NCI-H1436 treated with DMSO at 0.1 percent for 48 hours (cell line): ENCODE measurements at places on chromosomes 12 and 14.
A peak's percentile ranks its signal among the peaks of the same experiment; 100 is the strongest.

- no peak for DNase-seq
Observed at GRCh38 chr14:31024010-31024480, 1.4 kb upstream of the AP4S1 start.

- DNase-seq = no peak
Observed at GRCh38 chr12:3225154-3225795, 148.1 kb downstream of the TSPAN9 start.

DNA sequence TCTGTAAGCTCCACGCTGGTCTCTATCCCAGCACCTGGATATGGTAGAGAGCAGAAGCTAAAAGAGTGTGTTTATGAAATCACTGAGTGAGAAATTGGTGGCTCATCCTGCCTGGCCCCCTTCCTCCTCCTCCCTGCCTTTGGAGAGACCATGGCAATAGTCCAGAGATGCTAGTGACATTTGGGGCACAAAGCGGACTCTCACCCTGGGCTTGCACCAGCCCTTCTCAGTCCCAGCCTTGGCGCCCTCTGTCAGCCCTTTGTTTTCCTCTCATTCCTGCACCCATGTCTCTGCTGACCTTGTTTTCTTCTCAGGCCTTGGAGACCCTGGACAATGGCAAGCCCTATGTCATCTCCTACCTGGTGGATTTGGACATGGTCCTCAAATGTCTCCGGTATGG, 18.2 kb downstream of the ALDH2 start:
- DNase-seq = no peak

DNA sequence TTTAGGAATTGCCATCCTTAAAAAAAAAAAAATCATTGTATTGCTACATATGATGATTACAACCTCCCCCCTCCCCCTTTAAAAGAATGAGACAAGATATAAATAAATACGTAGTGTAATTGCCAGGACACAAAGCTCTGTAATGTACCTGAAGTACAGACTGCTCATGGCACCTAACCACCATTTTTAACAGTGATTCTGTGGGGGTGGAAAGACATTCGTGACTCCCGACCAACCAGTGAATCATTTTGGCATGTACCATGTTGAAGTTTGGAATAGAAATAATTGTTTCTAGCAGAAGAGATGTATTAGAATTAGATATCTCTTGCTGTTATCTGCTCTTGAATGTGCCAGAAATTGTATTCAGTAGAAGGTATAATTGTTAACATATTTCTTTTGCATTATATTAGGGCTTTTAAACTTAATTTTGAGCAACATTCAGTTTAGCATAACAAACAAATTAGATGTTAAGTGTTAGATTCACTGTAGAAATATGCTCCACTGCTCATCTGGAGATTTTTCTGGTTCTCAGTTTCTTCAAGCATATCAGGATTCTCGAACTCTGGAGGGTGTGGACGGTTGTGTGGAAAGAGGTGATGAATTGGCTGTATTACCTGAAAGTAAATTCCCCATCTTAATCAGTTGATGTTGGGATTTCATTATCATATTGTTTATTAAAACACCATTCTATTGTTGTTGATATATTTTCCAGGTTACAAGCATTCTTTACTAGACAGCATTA, 31.1 kb downstream of the FRS2 start:
- no peak for DNase-seq

GRCh38 chr12:111570084-111570961, 28.8 kb downstream of the ATXN2 start:
- DNase-seq = no peak

GRCh38 chr12:50573271-50573670, 68.5 kb downstream of the DIP2B start:
- no peak for DNase-seq

DNA sequence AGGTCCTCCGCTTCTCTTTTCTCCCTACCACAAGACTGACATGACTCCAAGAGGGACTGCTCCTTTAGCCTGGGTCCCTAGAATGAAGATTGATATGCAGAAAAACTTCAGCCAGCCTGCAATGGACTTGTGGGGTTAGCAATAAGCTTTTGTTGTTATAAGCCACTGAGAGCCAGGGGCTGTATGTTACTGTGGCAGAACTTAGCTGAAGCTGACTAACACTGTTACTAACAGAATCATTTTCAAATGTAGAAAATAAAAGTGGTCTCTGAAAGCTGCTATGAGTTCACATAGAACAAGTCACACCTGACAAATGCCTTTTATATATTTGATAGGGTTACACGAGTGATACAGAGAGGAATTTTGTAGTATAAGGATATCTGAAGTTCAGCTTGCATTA, 13.6 kb upstream of the RFLNA start:
- DNase-seq = no peak

GRCh38 chr12:103880299-103881142, 39.5 kb upstream of the NT5DC3 start:
- peak; percentile 49 for DNase-seq

GRCh38 chr12:12178559-12178958, 88.3 kb downstream of the LRP6 start:
- DNase-seq = no peak

GRCh38 chr12:128402486-128403243, 135.7 kb downstream of the TMEM132C start:
- DNase-seq = no peak

DNA sequence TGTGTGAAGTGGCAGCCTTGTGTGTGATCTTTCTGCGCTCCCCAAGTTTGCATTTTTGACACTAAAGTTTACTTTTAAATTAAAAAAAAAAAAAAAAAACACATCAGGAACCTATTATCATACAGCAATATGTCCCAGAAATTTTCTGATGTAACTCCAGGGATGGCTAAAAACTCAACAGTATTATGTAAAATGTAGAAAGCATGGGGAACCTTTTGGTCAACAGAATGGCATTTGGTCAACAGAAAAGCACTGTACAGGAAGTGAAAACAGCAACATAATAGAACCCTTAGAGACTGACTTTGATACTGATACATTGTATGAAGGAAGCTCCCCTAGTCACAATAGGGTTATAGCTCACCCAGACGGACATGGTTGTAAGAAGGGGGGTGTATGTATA, 224.3 kb downstream of the ITPR2 start:
- DNase-seq = no peak

GRCh38 chr14:74881431-74882102, at the start of gene DLST:
Gene DLST, plus strand, starts transcription at chr14:74881916. Its CDS starts 38 bp downstream, at chr14:74881954.
- no peak for DNase-seq

DNA sequence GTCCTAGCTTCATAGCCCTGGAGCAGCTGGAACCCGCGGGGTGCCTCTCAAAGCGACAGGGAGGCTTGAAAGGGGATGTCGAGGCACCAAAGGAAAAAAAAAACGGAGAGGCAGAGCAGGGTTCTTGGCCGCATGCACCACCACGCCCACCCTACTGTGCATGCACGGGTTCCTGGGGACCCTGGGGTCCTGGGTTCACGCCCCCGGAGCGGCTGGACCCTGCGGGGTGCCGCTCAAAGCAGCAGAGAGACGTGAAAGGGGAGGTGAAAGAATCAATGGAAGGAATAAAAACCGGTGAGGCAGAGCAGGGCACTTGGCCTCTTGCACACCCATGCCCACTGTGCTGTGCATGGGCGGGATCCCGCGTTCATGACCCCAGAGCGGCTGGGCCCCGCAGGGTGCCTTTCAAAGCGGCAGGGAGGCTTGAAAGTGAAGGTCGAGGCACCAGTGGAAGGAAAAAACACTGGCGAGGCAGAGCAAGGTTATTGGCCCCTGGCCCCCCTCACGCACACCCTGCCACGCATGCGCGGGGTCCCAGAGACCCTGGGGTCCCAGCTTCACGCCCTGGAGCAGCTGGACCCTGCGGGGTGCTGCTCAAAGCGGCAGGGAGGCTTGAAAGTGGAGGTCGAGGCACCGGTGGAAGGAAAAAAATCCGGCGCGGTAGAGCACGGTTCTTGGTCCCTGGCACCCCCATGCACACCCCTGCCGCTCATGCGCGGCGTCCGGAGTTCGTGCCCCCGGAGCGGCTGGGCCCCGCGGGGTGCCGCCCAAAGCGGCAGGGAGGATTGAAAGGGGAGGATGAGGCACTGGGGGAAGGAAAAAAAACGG, 318.5 kb downstream of the ALG10 start:
- no peak for DNase-seq

GRCh38 chr14:60266021-60266937, 17.3 kb downstream of the PPM1A start:
- no peak for DNase-seq
